ENCODE measurements at places on chromosomes 1 and 21.

GRCh38 chr1:28976248-28976647 lies 61.9 kb downstream of the EPB41 start:
- no peak for DNase-seq

GRCh38 chr1:40689737-40690136 lies 1.8 kb upstream of the NFYC start:
- DNase-seq, result no peak

GRCh38 chr21:43274022-43274945 lies 105.5 kb downstream of the CRYAA start:
- DNase-seq, result no peak

DNA sequence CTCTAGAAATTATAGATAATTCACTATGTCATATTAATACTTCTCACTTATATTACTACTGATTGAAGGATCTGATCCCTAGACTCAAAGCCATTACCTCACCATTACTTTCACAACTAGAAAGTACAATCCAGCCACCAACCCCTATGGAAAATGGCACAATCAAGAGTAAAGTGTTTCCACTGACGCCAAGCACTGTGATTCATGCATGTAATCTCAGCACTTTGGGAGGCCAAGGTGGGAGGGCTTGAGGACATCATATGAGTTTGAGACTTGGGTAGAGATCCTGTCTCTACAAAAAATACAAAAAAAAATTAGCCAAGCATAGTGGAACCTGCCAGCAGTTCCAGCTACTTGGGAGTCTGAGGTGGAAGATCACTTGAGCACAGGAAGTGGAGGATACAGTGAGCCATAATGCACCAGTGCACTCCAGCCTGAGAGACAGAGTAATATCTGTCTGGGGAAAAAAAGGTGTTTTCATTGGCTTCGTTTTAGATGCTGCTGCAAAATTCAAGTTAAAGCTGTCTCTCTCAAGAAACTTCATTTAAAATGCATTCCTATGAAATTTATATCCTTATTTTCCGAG lies 126.5 kb downstream of the AKT3 start:
- DNase-seq, result no peak

GRCh38 chr1:150210091-150210490 lies 25.8 kb downstream of the ANP32E start:
- no peak for DNase-seq

DNA sequence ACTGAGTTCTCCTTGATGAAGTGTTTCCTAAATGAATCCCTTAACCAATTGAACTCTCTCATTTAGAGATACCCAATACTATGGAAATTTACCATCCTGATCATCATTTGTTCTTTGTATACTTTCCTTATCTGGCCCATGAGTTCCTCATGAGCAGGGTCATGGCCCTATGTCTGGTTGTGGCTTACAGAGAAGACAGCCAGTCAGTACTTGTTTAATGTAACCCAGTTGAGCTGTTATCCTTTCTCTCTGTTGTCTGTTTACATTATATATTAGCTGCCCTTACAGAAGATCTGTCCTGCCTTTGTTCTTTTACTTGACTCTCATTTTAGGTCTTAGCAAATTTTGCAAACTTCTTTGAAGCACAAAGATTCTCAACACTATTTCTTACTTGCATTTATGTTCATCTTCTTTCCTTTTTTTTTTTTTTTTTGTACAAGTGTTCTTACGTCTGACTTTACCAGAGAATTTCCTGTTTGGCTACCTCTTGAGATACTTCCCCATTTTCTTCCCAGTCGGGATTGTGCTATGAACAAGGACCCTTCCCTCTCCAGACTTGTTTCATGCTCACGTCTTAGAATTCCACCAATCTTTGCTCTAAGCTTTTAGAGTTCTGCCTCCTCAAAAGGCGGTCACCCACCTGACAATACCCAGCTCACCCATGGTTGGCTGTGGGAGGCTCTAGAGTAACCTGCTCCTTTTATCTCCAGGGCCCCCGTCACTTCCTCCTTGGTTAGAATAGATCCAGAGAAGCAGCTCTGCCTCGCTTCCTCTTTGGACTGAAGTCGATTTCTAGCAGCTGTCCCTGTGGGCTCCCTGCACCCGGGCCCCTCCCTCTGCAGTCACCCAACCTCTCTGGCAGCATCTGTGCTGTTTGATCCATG lies 53.6 kb upstream of the RUNX1 start:
- DNase-seq, result no peak

GRCh38 chr1:94989911-94990473 lies 63.1 kb upstream of the CNN3 start:
- DNase-seq, result no peak

GRCh38 chr1:13824626-13825025 lies 124.6 kb downstream of the PRDM2 start:
- no peak for DNase-seq

DNA sequence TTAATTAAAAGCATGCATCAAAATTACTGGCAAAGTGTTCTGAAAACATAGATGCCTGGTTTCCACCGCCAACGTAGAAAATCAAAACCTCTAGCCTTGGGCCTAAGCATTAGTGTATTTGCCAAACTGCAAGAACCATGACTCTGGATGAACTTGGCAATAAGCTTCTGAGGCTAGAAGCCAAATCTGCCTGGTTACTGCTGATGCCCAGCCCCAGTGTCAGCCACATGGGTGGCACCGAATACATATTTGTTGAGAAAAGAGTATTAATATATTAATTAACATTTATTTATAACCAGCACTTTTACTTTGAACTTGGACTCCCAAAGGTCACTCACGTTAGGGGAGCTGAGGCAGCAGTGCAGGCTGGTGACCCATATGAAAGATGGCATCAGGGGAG lies 140.6 kb upstream of the HMGB4 start:
- DNase-seq, result no peak

- no peak for DNase-seq
Measured at GRCh38 chr1:175572932-175573868, 170.2 kb downstream of the TNR start.

DNA sequence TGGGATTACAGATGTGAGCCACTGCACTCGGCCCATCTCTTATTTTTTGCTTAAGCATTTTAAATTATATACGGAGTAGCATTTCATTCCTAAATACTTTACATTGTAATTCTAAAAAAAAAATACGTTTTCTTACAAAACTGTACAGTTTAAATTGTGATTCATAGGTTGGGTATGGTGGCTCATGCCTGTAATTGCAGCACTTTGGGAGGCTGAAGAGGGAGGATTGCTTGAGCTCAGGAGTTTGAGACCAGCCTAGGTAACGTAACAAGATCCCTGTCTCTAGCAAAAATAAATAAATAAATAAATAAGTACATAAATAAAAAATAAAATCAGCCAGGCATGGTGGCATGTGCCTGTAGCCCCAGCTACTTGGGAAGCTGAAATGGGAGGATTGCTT lies 24.6 kb downstream of the TBCE start:
- DNase-seq, result no peak

- DNase-seq, result no peak
Measured at GRCh38 chr1:1307261-1307922, 338 bp downstream of the ACAP3 start.

GRCh38 chr1:5754817-5755551 lies 237.2 kb downstream of the NPHP4 start:
- no peak for DNase-seq

GRCh38 chr1:116911188-116911553 lies 1.5 kb downstream of the PTGFRN start:
- no peak for DNase-seq

- no peak for DNase-seq
Measured at GRCh38 chr1:19477284-19478249, 7.8 kb downstream of the CAPZB start.

DNA sequence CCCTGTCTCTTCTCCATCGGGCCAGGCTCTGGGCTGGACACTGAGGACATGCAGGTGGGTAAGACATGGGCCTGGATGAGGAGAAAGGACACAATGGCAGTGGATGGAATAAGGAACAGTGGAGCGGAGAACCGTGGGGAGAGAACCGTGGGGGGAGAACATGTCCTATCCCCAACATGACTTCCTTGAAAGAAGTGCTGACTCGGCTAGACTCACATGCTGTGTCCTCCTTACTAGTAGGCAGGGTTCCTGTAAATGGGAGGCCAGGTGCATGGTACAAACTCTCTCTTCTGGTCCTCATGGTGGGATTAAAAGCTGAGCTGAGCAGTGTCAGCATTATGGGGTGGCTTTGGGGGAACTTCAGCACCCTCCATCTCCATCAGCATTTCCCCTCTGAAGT lies 137.4 kb upstream of the CSF3R start:
- no peak for DNase-seq

DNA sequence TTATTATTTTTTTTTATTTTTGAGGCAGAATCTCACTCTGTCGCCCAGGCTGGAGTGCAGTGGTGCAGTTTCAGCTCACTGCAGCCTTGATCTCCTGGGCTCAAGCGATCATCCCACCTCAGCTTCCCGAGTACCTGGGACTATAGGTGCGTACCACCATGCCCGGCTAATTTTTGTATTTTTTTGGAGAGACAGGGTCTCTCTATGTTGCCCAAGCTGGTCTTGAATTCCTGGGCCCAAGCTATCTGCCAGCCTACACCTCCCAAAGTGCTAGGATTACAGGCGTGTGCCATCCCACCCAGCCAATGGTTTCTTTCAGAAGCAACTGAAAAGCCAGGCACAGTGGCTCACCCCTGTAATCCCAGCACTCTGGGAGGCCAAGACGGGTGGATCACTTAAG lies 2.3 kb downstream of the KRTCAP2 start:
- no peak for DNase-seq

- DNase-seq, result no peak
Measured at GRCh38 chr21:28775071-28775470, 217.6 kb downstream of the LTN1 start.

DNA sequence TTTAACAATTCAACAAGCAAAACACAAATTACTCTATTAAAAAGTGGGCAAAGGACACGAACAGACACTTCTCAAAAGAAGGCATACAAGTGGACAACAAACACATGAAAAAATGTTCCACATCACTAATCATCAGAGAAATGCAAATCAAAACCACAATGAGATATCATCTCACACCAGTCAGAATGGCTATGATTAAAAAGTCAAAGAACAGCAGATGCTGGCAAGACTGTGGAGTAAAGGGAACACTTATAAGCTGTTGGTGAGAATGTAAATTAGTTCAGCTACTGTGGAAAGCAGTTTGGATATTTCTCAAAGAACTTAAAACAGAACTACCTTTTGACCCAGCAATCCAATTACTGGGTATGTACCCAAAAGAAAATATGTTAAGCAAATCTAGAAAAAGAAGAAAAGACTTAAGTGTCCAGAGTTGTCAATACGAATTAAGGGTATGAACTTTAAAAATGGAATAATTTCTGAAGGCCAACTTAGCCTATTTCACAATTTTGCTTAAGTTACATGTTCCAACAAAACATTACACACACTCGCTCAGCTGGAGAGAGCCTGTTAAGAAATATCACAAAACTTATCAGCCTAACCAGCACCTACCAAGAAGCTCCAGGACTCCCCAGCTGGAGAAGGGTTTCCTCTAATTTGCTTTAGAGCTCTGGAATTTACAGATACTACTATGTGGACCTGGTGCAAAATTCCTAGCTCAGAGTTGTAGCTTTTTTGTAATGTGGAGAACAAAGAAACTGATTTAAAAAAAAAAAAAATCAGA lies 232.1 kb downstream of the DUSP10 start:
- DNase-seq, result no peak

DNA sequence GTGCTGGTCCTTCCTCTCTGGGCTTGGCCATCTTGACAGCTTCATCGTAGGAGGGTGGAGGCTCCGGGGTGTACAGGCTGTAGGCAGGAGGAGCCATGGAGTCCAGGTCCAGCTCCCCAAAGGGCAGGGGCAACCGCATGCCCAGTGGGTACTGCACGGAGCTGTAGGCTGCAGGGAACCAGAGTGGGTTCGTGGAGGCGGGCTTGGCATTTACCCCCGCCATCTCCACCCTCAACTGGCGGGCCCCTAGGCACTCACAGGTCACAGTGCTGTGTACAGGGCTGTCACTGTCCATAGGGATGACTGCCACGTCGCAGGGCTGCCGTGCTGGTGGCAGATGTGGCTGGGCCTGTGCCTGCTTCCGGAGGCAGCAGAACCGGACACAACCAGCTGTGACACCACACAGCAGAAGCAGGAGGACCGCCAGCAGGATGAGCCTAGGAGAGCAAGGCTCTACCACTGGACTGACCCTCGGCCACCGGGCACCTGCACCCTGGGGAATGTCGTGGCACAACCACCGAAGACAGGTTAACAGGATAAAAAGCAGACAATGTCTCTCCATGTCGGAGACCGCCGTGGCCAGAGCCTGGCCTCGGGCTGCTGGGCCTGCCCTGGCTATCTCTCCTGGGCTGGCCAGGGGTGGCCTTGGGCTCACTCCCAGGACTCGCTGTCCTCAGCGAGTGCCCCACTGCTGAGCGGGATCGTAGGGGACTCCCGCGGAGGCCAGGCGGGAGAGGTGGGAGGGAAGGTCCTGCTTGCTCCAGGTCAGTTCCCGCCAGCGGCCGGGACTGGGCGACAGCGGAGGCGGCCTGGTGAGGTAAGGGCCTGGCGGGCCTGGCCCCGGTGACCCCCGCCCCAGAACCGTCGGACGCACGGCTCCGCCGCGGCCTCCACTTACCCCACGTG lies 831 bp downstream of the TMEM52 start:
- no peak for DNase-seq

DNA sequence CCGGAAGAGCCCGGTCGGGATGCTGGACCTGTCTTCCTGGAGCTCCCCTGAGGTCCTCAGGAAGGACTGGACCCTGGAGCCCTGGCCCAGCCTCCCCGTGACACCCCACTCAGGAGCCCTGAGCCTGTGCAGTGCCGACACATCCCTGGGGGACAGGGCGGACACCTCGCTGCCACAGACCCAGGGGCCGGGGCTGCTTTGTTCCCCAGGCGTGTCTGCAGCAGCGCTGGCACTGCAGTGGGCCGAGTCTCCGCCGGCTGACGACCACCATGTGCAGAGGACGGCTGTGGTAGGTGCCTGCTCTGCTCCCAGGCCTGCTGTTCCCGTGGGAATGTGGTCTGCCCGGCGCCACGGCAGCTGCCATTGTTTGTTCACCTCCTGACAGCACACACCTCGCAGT lies 42.1 kb upstream of the DIP2A start:
- DNase-seq, result no peak

DNA sequence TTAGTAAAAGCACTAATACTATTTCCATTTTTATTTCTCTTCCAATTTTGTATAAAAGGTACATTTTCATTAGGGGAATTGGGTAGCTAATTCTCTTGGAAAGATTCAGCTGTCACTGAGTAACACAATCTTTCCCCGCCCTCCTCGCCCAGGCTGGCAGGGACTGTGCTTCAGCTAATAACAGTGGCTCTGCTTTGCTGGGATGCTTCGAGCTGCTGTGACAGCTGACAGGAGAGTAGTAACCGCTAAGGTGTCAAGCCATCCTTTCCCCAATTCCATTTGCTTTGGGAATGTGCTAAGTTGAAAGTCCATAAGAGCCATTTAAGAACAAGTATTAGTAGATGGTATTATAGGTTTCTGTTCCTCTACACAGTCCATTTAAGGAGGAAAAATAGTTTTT lies 106.7 kb upstream of the NRIP1 start:
- no peak for DNase-seq

GRCh38 chr1:227900571-227901051 lies 47.1 kb downstream of the WNT9A start:
- DNase-seq, result no peak

DNA sequence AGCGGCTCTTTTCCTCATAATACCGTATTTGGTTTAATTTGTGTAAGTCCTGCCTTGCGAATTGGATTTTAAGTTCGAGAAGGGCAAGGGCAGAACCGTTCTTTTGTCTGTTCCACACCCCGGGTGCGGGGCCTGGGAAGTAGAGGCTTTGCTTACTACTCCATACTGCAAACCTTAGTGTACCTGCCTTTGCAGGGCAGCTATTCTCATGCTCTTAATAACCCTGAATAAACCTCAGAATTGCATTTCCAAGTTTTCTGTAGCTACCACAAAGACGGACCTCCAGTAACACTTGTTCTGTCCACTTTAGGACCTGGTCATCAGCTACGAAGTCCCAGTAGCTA lies 657 bp upstream of the HNRNPU start:
- DNase-seq, result no peak
